ENCODE measurements at places on chromosomes 4 and X.

GRCh38 chr4:68433582-68433981 is 13.7 kb upstream of the TMPRSS11E start:
- H3K36me3 ChIP-seq, result peaks cover 1% of the 10 kb centered on the region
- peaks cover 9% of the 10 kb centered on the region for H3K4me1 ChIP-seq
- H3K4me3 ChIP-seq, result no peak overlapping the region
- H3K27me3 ChIP-seq, result no peaks in the 10 kb centered on the region
- H3K27ac ChIP-seq, result no peak overlapping the region

GRCh38 chr4:183253451-183253850 is 66.6 kb downstream of the CLDN22 start:
- H3K27ac ChIP-seq, result no peak overlapping the region
- no peak overlapping the region for H3K4me3 ChIP-seq
- no peaks in the 10 kb centered on the region for H3K36me3 ChIP-seq

DNA sequence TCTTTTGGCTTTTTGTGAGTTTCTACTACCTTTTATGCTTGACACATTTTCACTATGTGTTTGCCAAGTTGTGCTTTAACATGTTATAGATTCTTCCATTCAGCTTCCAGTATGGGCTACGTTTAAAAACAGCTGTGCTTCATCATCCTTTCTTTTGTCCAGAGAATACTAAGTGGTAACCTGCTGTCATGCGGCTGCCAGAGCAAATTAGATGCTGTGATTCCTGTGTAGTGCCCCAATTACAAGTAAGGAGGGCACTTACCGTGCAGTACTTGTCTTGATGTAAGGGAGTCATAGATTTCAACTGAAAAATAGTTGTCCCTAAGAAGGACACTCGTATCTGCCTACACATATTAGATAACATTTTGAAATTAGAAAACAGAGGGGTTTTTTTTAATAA is 531.8 kb upstream of the GALNTL6 start:
- no peaks in the 10 kb centered on the region for H3K36me3 ChIP-seq
- DNase-seq, result no peak
- H3K27me3 ChIP-seq, result no peaks in the 10 kb centered on the region
- no peak overlapping the region for H3K27ac ChIP-seq
- H3K4me3 ChIP-seq, result no peak overlapping the region
- no peaks in the 10 kb centered on the region for H3K4me1 ChIP-seq

DNA sequence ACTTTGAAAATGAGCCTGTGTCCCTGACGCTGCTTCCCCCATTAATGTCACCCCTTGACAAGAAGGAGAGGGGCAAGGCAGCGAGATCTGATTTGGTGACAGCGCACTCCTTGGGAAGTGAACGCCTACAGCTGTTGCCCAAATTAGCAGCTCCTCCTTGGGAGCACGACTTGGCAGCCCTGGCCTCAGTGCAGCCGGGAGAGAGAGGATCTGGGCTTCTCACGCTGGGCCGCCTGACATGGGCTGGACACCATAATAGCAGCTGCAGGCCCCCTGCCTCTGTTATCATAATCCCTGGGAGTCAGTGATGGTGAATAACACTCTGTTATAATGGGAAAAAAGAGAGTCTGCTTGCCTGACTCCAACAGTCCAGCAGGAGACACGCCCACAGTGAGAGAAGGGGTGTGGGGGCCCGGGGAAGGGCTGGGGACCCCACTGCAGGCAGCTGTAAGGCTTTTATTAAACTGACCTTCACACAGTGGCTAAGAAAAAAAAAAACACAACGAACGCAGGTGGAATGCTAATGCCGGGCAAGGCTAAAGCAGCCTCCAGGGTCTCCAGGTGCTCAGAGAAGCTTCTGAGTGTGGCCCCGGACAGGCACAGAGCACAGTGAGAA is 73.3 kb downstream of the PSAPL1 start:
- no peak overlapping the region for H3K27ac ChIP-seq
- no peak overlapping the region for H3K4me3 ChIP-seq
- H3K4me1 ChIP-seq, result no peaks in the 10 kb centered on the region
- no peak for DNase-seq
- no peaks in the 10 kb centered on the region for H3K36me3 ChIP-seq

GRCh38 chr4:14184265-14184664 is 556.7 kb upstream of the BOD1L1 start:
- H3K4me3 ChIP-seq, result no peak overlapping the region
- H3K4me1 ChIP-seq, result peaks cover 50% of the 10 kb centered on the region
- DNase-seq, result no peak
- no peaks in the 10 kb centered on the region for H3K36me3 ChIP-seq

- H3K27ac ChIP-seq, result no peak overlapping the region
- H3K27me3 ChIP-seq, result no peaks in the 10 kb centered on the region
- H3K36me3 ChIP-seq, result peaks cover 7% of the 10 kb centered on the region
- no peaks in the 10 kb centered on the region for H3K4me1 ChIP-seq
Observed at GRCh38 chrX:15320297-15320696, 4.9 kb upstream of the ASB11 start.

DNA sequence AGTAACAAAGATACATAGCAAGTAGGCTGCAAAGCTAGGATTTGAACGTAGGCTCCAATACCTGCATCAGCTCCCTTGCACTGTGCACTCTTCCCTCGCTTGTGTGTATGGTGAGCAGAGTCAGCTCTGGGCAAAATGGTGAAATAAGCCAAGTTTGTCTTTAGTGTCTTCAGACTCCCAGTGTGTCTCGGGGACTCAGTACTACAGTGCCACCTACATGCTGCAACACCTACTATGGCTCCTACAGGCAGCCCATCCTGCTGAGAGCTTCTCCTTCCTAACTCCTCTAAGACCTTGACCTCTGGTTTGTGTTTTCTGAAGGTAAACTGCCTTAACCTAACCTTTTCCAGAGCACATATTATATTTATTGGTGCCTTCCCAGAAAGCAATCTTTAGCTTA is 42.5 kb downstream of the RTL9 start:
- no peak overlapping the region for H3K27ac ChIP-seq
- peaks cover 11% of the 10 kb centered on the region for H3K27me3 ChIP-seq
- H3K36me3 ChIP-seq, result no peaks in the 10 kb centered on the region
- H3K4me3 ChIP-seq, result no peak overlapping the region
- DNase-seq, result no peak

Measured in memory B cell (primary cell).